H1 (cell line): ENCODE measurements at places on chromosomes 4 and X. TPM values are rescaled to one million over a fixed set of nuclear protein-coding genes. Genes with fewer than 3 reads are reported as not detected.

The TMEM47 gene
- 27.3 and 28.5 TPM in 2 replicates for total RNA-seq

DNA sequence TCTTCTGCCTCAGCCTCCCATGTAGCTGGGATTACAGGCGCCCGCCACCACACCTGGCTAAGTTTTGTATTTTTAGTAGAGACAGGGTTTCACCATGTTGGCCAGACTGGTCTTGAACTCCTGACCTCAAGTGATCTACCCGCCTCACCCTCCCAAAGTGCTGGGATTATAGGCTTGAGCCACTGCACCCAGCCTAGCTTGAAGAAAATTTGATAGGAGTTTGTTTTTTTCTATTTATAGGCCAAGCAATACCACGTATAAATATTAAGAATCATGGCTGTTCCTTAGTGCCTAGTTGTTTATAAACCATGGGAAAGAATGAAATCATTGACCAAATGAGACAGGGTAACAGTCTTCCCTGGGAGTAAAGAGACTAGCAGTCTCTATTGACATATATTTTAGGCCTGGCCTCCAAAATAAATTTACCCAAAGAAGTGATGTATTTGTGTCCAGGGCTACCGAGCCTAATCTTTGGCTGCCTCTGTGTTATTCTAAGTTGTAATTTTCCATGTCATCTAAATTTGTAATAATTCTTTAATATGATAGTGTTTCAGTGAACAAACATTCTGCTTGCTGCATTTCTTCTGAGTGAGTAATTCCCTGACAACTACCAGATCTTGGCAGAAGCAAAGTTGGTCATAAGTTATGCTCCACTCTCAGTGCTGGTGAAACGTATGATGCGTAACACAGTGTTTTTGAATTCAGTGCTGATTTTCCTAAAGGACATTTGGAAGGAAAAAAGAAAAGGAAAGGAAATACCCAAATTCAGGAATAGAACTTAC is 10.3 kb downstream of the PKD2 start:
- no peak for DNase-seq

DNA sequence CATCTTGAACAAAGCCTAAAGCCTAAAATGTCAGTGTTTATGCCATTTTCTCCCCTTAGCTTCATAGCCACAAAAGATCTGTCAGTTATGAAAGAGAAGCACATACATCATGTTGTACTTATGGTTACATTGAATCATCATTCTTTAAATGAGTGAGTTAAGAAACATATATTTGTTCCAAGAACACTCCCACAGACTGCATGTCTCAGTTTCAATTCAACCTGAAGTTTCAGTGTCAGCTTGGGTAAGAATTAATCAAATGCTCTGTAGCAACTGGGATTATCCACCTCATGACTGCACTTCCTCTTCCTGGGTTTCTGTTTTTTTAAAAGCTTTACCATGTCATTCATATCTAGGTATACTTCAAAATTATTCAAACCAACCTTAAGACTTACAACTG is 3.9 kb upstream of the TMPRSS11B start:
- DNase-seq: no peak

- no peak for DNase-seq
Observed at GRCh38 chr4:140533951-140534480, 10.0 kb downstream of the ELMOD2 start.

DNA sequence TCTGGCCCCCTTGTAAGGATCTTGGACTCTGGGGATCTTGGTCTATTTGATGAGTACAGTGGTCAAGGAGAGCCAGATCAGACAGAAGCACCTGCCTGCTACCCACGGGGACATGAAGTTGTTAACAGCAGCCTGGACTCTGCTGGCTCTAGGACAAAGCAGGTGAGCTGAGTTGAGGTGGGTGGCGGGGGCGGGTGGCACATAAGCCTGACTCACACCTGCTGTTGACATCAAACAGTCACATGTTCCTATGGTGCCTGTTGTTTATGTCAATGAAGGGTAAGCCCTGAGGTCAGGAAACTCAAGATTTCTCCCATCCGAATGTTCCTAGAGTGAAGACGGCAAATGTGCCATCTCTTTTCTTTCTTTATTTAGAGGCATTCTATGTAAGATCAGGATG is 50.1 kb upstream of the CLNK start:
- no peak for DNase-seq

DNA sequence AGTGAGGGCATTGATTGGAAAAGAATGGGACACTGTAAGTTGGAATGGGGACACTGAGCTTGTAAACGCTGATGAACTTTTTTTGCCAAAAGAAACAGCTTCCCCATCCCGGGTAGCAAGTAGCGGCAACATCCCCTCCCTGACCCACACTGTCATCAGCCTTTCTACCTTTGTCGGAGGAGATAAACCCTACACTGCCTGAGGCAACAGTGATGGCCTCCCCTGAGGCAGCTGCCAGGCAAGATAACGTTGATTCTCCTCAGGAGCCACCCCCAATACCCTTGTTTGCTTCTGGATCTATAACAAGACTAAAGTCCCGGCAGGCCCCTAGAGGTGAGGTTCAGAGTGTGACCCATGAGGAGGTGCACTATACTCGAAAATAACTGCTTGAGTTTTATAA is 10.3 kb upstream of the RAB33B start:
- no peak for DNase-seq

The CT45A3 gene
- not detected in 2 replicates for total RNA-seq

DNA sequence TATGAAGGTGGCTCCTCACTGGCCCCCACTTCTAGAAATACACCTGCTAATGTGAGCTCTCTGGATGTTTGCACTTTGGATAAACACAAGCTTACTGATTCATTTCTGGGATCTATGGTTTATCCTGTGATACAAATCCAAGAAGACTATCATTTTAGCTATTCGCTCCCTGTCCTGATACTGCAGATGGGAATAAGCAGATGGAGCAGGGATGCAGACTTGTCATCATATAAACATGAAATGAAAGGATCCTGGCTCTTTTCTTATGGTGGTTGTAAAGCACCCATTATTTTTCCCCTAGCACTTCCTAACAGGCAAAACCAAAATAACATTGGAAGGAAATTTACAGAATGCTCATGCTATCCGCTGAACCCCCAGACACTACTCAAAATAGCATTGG is 162.9 kb upstream of the NOCT start:
- no peak for DNase-seq

The KCND1 gene
- total RNA-seq: 4.8 and 6.8 TPM in 2 replicates

- no peak for DNase-seq
Observed at GRCh38 chrX:16212024-16212423, 44.7 kb downstream of the MAGEB17 start.

DNA sequence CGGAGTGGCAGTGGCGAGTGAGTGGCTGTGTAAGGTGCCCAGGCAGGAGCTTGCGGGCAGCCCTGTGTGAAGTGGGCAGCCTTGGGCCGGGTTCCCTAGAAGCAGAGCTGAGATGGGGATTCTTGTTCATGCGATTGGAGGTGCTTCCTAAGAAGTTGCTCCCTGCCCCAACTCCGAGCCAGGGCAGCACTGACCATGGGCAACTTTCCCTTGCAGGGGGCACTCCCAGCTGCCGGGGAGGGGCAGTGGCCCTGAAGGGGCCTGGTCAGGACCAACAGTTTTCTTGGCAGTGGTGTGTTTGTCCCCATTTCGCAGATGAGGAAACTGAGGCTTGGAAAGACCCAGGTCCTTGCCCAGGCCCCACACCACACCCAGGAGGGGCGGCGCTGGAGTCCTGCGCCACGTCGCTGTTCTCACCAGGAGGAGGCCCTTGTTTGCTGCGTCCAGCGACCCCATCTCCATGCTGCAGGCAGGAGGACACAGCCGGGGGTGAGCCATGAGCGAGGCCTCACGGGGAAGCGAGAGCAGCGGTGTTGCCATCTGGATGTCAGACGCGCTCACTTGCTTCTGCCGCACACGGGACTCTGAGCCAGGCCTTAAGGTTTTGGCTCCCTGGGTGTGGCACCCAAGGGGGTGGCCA is 68.9 kb downstream of the TRMT44 start:
- no peak for DNase-seq

The ATP8A1 gene
- 12.2 and 14.9 TPM in 2 replicates for total RNA-seq

The ALB gene
- not detected in 2 replicates for total RNA-seq

- DNase-seq: peak; percentile 45
Observed at GRCh38 chrX:6778544-6779503, 243.9 kb upstream of the VCX3A start.

DNA sequence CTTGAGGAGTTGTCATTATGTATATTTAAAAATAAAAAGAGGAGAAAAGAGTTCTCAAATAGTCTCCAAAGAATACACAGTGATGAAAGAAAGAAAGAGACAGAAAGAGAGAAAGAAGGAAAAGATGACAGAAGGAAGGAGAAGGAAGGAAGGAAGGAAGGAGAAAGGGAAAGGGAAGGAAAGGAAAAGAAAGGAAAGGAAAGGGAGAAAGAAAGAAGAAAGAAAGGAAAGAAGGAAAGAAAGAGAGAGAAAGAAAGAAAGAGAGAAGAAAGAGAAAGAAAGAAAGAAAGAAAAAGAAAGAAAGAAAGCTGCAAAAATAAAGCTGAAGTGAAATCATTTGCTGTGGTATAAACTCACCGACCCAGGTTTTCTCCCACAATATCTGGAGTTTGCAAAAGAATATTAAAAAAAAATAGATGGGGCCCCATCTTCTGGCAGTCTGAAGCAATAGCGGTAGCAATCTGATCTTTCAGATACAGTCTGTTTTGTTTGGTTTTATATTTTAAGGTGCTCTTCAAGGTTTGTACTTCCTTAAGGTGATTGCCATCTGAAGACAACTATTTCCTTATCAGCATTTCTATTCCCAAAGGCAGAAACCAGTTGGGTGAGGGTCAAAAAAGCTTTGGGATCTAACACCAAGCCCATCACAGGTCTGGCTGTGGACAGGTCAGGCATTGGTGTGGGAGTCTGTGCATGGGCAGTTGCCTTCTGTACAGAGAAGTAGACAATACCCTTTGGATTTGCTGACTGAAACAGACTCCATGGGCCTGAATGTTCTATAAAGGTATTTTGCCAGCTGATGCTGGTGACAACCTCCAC is 160.4 kb downstream of the CPEB2 start:
- DNase-seq: no peak

The MAOB gene
- 0.69 and 0.73 TPM in 2 replicates for total RNA-seq

The ADAMTS3 gene
- total RNA-seq: 3.2 and 3.4 TPM in 2 replicates

The CEP44 gene
- total RNA-seq: 15.6 and 17.1 TPM in 2 replicates

DNA sequence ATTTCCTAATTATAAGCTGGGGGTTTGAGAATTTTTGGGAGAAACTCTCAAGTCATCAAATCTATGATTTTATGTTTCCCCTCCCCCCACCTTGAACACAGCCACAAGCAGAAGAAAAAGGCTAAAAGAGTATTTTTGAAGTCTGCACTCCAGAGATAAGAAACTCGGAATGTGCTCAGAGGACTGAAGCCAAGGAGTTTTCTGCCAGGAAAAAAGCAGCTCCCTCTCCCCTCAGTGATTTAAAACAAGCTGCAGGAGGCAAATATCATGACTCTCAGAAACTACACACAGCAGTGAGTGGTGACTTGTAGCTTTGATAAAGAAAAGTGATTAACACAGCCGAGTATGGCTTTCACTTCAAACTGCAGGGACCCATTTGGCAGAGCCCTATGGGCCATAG is 800.2 kb upstream of the FTHL17 start:
- no peak for DNase-seq

The IL21 gene
- not detected in 2 replicates for total RNA-seq

The CXCL8 gene
- total RNA-seq: not detected in 2 replicates

The DCAF12L1 gene
- 4.5 and 5.3 TPM in 2 replicates for total RNA-seq

GRCh38 chr4:57154926-57155325 is 44.7 kb upstream of the IGFBP7 start:
- no peak for DNase-seq

DNA sequence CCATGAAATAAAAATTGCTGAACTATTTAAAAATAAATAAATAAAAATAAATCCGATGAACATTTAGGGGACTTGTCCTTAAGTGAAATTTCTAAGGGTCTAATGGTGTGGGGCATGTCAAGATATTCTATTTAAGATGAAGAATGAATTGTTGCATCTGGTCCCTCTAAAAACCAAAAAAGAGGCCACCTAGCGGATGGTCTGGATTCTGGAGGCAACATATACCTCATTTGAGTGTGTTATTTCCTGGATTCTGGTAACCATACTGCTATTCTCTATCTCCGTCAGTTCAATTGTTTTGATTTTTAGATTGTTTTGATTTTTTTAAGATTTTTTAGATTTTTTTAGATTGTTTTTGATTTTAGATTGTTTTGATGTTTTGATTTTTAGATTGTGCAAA is 28.3 kb downstream of the AGTR2 start:
- DNase-seq: no peak

GRCh38 chr4:99084595-99084994 is 4.0 kb downstream of the ADH5 start:
- no peak for DNase-seq
